ENCODE measurements at places on chromosomes 11 and 22. TPM values are rescaled to one million over a fixed set of nuclear protein-coding genes. Genes with fewer than 3 reads are reported as not detected.

DNA sequence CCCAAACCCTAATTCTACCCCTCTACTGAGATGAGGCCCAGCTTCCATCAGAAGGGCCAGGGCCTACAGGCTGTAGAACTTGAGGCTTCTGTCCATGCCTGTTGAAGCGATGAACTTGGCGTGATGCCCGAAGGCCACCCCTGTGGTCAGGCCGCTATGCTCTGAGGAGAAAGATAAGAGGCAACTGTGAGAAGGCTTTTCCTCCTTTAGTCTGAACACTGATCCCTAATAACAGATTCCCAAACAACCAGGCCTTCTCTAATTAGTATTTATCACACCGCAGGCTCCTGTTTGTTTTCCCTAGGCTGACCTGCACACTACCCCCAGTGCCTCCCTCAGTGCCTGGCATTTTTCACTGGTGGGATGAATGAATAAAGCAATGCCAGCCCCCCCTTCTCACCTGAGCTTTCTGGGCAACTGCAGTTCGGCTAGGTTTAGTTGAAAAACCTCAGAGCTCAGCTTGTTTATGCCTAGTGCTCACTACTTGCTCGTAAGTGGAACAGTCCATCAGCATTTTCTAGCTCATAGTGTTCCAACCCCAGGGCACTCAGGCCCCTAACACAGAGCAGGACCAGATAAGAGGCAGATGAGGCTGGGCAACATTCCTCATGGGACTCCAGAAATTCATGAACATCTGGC lies 15.2 kb downstream of the PRPF19 start:
- no peaks in the 10 kb centered on the region for H3K27me3 ChIP-seq
- peaks cover 7% of the 10 kb centered on the region for H3K4me1 ChIP-seq
- peak; percentile 71 for DNase-seq
- no peak overlapping the region for H3K27ac ChIP-seq

DNA sequence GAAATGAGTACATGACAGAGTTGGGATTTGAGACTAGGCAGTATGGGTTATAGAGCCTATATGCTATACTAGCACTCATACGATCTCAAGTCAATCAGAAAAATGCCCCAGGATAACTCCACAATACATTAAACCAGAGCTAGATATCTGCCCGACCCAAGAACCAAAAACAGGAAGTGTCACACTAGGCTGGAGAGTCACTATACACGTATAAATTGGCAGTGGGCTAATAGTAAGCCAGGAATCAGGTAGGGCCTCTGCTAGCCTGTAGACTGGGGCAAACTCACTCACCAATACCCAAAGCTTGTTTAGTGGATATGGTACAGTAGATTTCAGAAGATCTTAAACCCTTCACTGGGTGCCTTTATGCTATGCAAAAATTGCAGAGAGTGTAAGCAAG lies 16.2 kb upstream of the EIF4G2 start:
- peaks cover 1% of the 10 kb centered on the region for H3K4me1 ChIP-seq
- no peak overlapping the region for H3K4me3 ChIP-seq
- no peak overlapping the region for H3K27ac ChIP-seq

GRCh38 chr11:14414470-14415461 lies 55.8 kb upstream of the RRAS2 start:
- H3K36me3 ChIP-seq = no peaks in the 10 kb centered on the region
- no peaks in the 10 kb centered on the region for H3K4me1 ChIP-seq
- no peak overlapping the region for H3K27ac ChIP-seq
- H3K27me3 ChIP-seq = no peaks in the 10 kb centered on the region

DNA sequence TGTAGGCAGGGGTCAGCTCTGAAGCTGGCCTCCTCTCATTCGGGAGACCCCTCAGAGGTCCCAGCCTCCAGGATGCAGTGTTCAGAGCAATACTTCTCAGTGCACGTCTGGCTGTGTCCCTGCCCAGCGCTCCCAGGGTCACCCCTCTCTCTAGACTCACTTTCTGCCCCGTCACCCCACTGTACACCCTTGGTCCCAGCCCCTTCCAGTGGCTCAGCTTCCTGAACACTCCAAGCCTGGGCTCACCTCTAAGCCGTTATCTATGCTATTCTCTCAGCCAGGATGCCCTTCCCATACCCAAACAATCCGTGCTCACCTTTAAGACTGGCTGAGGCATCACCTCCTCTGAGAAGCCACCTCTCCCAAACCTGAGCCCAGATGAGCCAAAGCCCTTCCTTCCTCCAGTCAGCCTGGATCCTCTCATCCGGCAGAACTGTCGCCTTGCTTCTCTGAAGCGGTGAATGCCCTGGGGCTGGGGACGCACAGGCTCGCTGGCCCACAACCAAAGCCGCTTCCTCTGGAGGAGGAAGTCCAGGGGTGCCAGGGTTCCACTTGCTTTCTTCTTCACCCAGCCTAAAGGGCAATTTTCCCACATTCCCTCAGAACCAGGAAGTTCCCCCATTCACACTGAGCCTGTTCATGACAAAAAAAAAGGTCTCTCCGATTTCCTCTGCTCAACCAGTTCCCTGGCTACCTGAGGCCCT lies 13.7 kb upstream of the CDKN1C start:
- H3K4me1 ChIP-seq = peaks cover 7% of the 10 kb centered on the region
- no peaks in the 10 kb centered on the region for H3K27me3 ChIP-seq
- H3K4me3 ChIP-seq = no peak overlapping the region
- DNase-seq = no peak
- H3K36me3 ChIP-seq = no peaks in the 10 kb centered on the region

- no peak overlapping the region for H3K4me3 ChIP-seq
- no peaks in the 10 kb centered on the region for H3K27me3 ChIP-seq
- no peaks in the 10 kb centered on the region for H3K36me3 ChIP-seq
- H3K4me1 ChIP-seq = peaks cover 7% of the 10 kb centered on the region
- H3K27ac ChIP-seq = peak overlapping the region; percentile 22
Measured at GRCh38 chr11:66081505-66081904, 11.4 kb downstream of the PACS1 start.

APOBEC3H gene
- total RNA-seq = not detected

DNA sequence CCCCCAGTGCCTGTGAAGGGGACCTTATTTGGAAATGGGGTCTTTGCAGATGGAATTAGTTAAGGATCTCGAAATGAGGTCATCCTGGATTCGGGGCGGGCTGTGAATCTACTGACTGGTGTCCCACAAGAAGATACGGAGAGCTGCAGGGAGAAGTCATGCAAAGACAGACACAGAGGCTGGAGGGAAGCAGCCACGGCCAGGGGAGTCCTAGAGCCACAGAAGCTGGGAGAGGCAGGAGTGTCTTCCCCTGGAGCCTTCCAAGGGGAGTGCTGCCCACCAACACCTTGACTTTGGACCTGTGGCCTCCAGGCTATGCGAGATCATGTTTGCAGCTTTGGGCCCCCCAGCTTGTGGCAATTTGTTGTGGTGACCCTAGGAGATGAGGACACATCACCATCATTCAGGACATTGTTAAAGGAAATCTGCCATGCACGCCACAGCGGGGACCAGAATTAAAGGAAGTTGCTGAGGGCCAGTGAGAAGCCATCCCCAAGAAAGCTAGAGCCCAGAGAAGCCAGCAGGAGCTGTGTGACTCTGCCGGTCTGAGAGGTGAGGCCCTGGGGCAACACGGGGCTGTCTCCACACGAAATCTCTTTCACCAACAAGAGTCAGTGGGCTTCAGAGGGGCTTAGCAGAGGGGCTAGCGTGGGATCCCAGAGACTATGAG lies 434.7 kb downstream of the BRD1 start:
- H3K4me3 ChIP-seq = no peak overlapping the region
- peaks cover 6% of the 10 kb centered on the region for H3K27me3 ChIP-seq
- no peaks in the 10 kb centered on the region for H3K4me1 ChIP-seq
- H3K36me3 ChIP-seq = no peaks in the 10 kb centered on the region
- H3K27ac ChIP-seq = no peak overlapping the region
- DNase-seq = no peak

KRTAP5-2 gene
- not detected for total RNA-seq

RAPSN gene
- total RNA-seq = not detected

- H3K27ac ChIP-seq = no peak overlapping the region
- H3K27me3 ChIP-seq = no peaks in the 10 kb centered on the region
- no peaks in the 10 kb centered on the region for H3K36me3 ChIP-seq
Measured at GRCh38 chr11:1970956-1971355, 23.8 kb downstream of the MRPL23 start.

DNA sequence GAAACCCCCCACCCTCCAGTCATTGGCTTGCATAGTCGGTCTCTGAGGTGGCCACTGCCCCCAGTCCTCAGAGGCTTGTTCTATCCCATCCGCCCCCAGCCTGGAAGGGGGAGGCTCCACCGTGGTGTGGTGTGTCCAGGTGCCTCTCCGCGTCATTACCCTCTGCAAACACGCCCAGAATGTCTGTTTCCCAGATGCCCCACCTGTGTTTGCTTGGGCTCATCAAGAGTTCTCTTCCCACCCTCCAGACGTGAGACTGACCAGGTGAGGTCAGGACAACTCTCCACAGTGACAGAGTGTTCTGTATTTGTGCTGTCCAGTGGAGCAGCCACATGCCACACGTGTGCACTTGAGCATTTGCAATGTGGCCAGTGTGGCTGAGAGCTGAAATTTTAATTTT lies 24.9 kb downstream of the LRRC10B start:
- H3K4me1 ChIP-seq = peaks cover 47% of the 10 kb centered on the region
- DNase-seq = no peak

OR5AS1 gene
- total RNA-seq = not detected

MMP12 gene
- total RNA-seq = not detected

GRCh38 chr11:94563848-94564467 lies 3.2 kb upstream of the PIWIL4 start:
- no peaks in the 10 kb centered on the region for H3K27me3 ChIP-seq
- H3K36me3 ChIP-seq = no peaks in the 10 kb centered on the region
- no peak overlapping the region for H3K27ac ChIP-seq
- no peaks in the 10 kb centered on the region for H3K4me1 ChIP-seq

DNA sequence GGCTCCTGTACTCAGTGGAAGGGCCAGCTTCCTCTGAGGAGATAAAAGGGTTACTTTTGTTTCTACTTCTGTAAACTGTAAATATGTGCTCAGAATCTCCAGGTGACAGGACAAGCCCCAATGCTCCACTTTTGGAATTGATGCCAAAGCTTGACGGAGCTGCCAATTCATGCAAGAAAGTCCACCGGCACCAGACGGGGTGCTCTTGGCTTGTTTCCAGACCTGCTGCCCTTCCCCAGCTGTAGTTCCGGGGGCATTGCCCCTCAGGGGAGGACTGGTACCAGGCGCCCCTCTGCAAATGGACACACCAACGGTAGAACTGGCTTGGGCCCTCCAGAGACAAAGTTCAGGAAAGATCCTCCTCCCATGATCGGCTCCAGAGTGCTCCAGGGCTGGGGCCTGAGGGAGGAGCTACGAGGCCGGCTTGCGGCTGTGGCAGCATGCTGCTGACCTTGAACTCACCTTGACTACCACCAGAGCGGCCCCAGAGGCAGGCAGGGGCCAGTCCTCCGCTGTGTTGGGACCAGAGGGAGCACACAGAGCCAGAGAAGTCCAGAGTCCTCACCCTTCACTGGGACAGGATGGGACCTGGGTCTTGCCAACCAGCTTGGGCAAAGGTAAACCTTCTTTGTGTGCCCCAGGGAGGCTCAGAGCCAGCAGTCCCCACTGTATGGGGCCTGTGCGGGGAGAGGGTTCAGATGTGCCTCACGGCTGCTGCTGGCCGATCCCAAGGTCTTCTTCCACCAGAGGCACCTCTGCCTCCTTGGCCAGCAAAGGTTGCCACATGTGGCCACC lies 17.8 kb upstream of the OAF start:
- no peaks in the 10 kb centered on the region for H3K27me3 ChIP-seq
- H3K4me1 ChIP-seq = peaks cover 60% of the 10 kb centered on the region
- H3K4me3 ChIP-seq = no peak overlapping the region
- H3K36me3 ChIP-seq = no peaks in the 10 kb centered on the region
- H3K27ac ChIP-seq = peak overlapping the region; percentile 81

DNA sequence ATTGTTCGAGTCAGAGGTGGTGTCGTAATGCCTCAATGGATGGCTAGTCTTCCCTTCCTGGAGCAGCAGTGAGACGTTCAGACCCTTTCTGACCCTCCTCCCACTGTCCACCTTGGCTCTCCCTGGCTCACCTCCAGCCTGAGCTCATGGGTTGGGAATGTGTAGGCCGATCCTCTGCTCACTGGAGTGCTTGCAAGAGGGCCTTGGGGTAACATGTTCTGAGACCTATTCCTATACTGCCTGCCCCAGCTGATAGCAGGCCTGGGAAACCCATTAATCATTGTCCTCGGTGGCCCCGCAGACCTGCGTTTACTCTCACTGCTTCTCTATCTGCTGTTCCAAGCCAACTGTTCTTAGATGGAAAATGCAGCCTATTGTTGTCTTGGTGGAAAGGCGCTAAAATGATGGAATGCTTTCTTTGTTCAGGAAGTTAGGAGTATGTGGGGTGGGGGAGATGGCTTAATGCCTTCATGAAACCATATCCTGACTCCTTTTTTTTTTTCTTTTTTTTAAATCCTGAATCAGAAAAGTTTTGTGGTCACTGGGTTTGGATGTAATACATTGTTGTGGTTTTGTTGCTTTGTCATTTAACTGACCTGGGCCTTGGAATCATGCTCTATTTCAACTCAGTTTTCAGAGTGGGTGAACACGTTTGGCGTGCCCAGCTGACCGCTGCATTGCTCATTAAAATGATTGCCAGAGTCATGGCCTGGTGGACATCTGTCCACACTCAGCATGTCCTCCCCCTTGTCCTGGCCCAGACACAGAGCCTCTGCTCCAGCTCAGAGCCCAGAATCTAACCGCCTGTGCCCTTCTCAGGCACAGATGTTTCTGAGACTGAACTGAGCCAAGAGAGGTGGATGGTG lies 72.5 kb downstream of the MICAL2 start:
- no peaks in the 10 kb centered on the region for H3K36me3 ChIP-seq
- no peaks in the 10 kb centered on the region for H3K27me3 ChIP-seq

GRCh38 chr22:22396741-22397291 lies 111.7 kb downstream of the ZNF280B start:
- no peaks in the 10 kb centered on the region for H3K4me1 ChIP-seq
- no peaks in the 10 kb centered on the region for H3K27me3 ChIP-seq
- no peaks in the 10 kb centered on the region for H3K36me3 ChIP-seq
- no peak overlapping the region for H3K27ac ChIP-seq

All from liver (tissue), 10 donors.